Activated CD8-positive, alpha-beta memory T cell treated with anti-CD3 and anti-CD28 coated beads, Interleukin-2, amount 10 ng/mL, durations not matched to agents 7 days and 5 days (primary cell): ENCODE measurements at places on chromosomes 5 and 9.

DNA sequence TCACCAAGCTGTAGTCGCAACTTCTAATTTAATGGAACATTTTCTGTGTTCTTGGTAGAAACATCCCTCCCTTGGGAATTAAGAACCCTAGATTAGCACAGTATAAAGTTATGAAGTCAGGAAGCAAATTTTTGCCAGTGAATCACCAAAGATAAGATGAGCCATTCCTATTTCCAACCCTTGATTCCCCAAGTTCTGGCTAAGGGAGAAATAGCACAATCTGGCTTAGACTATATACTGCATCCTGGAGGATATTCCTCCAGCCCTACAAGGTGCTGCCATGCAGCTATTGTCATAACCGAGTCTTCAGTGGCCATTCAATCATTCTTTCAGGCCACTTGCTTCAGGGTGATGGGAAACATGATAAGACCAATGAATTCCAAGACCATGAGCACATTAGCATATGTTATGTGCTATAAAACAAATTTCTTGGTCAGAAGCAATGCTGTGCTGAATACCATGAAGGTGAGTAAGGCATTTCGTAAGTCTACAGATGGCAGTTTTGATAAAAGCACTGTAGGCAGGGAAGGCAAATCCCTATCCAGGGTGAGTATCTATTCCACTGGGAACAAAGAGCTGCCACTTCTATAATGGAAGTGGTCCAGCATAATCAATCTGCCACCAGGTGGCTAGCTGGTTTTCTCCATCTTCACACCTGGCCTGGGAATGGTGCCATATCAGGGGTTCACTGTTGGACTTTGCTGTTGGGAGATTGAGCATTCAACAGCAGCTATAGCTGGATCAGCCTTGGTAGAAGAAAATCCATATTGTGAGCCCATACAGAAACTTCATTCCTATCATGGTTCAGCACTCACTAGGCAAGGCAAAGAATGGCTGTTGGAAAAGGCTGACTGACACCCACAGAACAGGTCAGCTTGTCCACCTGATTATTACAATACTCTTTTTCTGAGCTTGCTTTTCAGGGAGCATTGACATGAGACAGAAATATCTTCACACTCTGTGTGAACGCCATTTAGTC lies 19.6 kb upstream of the ARL15 start:
- H3K27ac ChIP-seq: no peak overlapping the region
- no peak overlapping the region for H3K4me3 ChIP-seq
- DNase-seq: no peak
- peaks cover 7% of the 10 kb centered on the region for H3K4me1 ChIP-seq
- H3K36me3 ChIP-seq: no peaks in the 10 kb centered on the region

GRCh38 chr9:127116957-127117356 lies 5.5 kb downstream of the ANGPTL2 start:
- peaks cover 20% of the 10 kb centered on the region for H3K27me3 ChIP-seq
- DNase-seq: no peak
- peak overlapping the region; percentile 49 for H3K27ac ChIP-seq
- peaks cover 25% of the 10 kb centered on the region for H3K4me1 ChIP-seq
- H3K36me3 ChIP-seq: no peaks in the 10 kb centered on the region

DNA sequence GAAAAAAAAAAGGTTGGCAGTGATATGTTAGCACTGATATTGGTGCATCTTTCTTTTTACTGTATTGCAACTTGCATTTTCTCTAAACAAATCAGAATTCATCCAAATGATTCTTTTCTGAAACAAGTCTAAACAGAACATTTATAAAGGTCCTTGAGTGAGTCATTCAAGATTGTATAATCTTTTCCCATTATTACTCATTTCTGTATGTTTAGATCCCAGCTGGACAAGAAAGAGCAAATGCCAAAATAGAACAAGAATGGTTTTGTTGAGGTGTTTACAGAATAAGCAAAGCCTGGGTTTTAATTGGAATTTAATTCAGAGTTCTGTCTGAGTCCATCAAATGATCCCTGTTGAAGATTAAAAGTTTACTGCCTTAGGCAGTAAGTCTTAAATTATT lies 112.3 kb downstream of the VCAN start:
- H3K36me3 ChIP-seq: no peaks in the 10 kb centered on the region
- H3K4me1 ChIP-seq: no peaks in the 10 kb centered on the region
- no peak overlapping the region for H3K27ac ChIP-seq
- H3K4me3 ChIP-seq: no peak overlapping the region

DNA sequence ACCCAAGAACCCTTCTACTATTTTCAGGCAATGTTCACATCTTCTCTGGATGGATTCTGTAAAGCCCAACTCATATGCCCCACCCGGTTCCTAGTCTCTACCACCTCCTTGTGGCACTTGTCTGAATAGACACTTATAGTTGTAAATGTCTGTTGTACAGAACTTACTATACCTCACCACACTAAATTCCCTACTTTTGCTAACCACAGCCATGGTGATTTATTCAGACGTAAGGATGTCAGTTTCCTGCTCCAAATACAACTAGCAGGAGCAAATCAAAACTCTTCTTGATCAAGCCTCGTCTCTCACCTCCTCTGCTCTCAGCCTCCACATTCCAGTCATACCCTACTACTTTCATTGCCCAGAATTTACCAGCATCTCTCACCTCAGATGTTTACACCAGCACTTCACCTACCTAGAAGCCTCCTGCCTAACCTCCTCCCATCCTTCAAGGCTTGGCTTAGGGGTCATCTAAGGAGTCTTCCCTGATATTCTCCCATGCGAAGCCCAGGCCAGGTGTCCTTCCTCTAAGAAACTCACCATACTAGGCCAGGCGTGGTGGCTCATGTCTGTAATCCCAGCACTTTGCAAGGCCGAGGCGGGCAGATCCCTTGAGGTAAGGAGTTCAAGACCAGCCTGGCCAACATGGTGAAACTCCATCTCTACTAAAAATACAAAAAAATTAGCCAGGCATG lies 75.5 kb downstream of the MAPKAP1 start:
- H3K27ac ChIP-seq: peak overlapping the region; percentile 1
- DNase-seq: peak; percentile 49
- no peak overlapping the region for H3K4me3 ChIP-seq

DNA sequence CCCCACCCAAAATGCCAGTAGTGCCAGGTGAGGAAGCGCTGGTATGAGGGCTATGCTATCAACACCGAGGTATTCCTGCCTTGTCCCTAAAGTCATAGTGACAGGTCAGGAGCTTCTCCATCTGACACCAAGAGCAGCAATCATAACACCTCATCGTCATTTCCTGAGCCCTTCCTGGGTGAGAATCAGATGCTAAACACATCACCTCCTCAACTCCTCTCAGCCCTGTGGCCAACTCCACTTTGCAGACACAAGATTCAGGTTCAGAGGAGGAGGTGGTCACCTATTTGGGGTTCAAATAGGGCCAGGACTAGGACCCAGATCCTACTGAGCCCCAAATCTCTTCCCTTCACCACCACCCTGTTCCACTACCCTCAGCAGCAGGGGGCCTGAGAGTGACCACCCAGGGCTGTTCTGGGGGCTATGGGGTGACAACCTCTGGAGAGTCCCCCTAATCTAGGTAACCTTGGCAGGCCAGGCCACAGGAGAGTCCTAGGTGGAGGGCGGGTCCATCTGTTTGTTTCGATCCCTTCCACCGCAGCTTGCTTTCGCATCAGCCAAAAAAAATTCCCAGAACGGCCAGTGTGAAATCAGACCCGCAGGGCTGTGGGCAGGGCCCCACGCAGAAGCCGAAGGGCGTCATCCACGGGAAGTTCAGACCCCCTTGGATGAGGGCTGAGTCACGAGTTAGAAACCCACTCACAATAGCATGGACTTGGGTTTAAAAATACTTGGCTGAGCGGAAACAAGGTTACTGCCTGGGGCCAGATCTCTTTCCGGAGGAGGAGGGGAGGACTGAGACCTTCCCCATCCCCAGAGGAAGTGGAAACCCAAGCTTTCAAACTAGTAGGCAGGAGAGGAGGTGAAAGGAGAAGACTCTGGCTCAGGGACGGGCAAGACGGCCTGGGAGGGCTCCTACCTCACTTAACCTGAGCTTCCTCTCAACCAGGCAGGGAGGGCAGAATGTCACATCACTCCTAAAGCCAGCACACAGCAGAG lies 8.7 kb downstream of the STK10 start:
- H3K27me3 ChIP-seq: no peaks in the 10 kb centered on the region
- peak overlapping the region; percentile 98 for H3K27ac ChIP-seq
- H3K4me1 ChIP-seq: peaks cover 89% of the 10 kb centered on the region
- peaks cover 63% of the 10 kb centered on the region for H3K36me3 ChIP-seq
- DNase-seq: peak; percentile 82
